Dorsolateral prefrontal cortex (tissue), 122 donors: ENCODE measurements at places on chromosomes 16 and 17. TPM values are rescaled to one million over a fixed set of nuclear protein-coding genes. Genes with fewer than 3 reads are reported as not detected.

- DNase-seq: no peak
Observed at GRCh38 chr17:32298721-32299579, 33.3 kb downstream of the RHBDL3 start.

- DNase-seq: no peak
Observed at GRCh38 chr17:61335105-61335844, 64.4 kb upstream of the TBX2 start.

- DNase-seq: no peak
Observed at GRCh38 chr16:30377050-30377811, 2.6 kb downstream of the MYL11 start.

DNA sequence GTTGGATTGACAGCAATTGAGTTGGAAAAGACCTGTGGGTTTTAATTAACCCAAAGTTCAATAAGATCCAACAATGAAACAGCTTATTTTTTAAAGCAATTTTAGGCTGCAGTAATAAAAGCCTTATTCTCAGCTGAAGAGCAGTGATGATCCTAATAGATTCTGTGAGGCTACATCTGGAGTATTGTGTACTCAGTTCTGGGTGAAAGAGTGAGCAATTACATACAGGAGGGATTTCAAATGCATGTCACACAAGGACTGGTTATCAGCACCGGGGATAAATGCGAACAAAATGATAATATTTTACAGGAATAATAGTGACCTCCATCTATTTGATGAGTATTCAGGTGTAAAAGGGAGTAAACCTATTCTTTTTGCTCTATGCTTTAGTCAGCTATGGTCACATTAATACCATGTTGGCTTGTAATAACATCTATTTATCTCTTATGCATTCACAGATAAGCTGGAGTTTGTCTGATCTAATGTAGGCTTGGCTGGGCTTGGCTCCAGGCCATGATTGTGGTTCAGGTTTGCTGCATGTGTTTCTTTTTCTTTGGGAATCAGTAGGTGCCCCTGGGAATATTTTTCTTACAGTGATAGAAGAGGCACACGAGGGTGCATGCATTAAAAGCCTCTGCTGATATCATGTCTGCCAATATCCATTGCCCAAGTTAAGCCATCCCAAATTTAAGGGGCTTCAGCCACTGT lies 22.2 kb upstream of the TOX3 start:
- no peak for DNase-seq

DNA sequence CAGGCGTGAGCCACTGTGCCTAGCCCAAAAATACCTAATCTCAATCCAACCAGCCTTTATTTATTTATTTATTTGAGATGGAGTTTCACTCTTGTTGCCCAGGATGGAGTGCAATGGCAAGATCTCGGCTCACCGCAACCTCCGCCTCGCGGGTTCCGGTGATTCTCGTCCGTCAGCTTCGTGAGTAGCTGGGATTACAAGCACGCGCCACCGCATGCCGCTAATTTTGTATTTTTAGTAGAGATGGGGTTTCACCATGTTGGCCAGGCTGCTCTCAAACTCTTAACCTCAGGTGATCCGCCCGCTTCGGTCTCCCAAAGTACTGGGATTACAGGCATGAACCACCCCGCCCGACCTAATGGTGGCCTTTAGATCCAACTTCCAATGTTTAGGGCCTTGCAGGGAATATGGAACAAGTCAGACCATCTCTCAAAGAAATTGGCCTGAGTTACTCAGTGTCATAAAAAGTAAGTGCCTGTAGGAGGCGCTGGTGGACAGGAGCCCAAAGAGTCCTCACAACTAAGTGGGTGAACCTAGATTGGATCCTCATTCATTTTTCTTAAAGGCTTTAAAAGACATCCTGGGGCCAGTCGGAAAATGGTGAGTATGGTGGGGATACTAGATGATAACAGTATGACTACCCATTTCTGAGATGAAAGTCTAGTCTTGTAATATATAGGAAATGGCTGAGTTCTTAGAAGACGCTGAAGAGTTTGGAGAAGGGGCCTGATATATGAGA lies 4.6 kb downstream of the ZSCAN10 start:
- DNase-seq: no peak

GRCh38 chr17:15659236-15659635 lies 24.9 kb downstream of the TRIM16 start:
- DNase-seq: no peak

DNA sequence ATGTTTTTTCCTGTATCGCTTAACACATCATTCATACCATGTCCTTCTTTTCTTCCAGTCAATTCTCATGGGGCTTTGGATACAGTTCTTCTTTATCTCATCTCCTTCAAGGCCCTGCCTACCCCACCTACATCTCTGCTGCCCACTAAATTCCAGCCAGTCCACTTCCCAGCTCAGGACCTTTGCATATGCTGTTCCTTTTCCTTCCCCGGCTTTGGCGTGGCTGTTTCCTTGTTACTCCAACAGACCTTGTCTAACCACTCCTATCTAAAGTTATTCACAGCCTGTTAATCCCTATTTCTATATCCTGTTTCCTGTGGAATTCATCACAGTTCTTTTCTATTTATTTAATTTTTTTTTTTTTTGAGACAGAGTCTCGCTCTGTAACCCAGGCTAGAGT lies 6.6 kb upstream of the STAT3 start:
- no peak for DNase-seq

DNA sequence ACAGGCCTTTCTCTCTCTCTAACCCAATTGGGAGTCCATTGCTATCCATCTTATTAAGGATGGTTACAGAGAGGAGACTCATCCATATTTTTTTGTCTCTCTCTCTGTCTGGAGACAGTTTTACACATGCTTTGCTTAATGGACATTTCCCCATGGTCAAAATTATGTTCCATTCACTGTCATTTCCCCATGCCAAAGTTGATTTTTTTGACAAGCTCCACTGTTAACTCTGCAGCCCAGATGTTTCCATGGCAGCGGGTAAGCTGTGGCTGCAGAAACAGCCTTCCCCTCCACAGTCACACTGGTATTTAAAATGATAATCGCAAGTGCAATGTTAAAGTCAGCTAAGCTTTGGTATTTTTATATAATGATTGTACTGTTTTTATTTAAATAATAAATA lies 63.9 kb upstream of the HLF start:
- DNase-seq: no peak

DNA sequence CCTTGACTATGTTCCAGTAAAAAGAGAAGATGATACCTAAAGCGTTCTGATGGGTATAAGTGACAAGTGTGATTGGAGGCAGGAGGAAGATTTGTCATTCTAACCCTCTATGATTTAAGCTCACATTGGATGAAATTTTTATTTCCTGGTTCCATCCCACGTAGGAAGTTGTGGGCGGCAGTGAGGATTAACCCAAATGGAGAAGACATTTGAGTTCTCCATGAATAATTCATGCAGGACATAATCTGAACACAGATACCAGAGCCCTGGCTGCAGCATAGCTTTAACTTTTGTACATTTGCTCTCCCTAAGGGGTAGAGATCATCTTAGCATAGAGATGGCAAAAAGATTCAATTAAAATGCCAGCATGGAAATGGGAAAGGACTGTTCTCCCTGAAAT lies 146.3 kb downstream of the SLC39A11 start:
- DNase-seq: no peak

GRCh38 chr17:20083156-20083859 lies 74.1 kb downstream of the SPECC1 start:
- DNase-seq: no peak

GRCh38 chr16:4904942-4905615 lies 31.9 kb downstream of the PPL start:
- DNase-seq: no peak

- no peak for DNase-seq
Observed at GRCh38 chr16:10554569-10554968, 25.8 kb downstream of the EMP2 start.

DNA sequence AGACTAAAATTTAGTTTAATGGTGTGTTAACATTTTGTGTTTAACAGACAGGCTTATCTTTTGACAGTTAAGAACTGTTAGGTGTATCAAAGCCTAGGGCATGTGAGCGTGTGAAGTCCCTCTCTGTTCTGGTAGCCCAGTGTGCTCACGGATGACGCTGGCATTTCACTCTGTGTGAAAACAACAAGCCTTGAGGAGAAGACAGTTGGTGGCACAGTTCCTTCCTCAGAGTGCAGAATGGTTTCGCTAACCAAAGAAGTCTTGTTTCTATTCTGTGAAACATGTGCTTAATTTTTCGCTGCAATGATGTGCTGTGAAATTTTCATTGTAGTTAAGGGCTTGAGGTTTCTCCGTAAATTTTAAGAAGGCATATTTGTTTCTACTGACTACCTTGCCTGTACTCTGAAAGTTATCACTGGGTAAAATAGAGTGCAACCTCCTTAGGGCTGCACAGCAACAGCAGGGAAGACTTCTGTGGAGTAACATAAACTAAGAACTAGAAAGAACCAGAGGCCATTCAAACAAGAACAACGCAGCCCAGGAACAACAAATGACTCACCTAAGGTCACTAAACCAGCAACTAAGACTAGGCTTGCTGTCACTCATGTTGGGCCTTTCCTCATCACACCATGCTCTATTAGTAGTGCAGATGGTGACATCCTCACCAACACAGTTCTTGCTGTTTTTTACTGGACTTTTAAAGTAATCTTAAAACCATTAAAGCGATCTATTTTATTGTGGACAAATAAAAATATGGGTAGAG lies 33.4 kb downstream of the BRD7 start:
- no peak for DNase-seq

GRCh38 chr17:57477522-57478362 lies 221.4 kb downstream of the MSI2 start:
- DNase-seq: no peak

DNA sequence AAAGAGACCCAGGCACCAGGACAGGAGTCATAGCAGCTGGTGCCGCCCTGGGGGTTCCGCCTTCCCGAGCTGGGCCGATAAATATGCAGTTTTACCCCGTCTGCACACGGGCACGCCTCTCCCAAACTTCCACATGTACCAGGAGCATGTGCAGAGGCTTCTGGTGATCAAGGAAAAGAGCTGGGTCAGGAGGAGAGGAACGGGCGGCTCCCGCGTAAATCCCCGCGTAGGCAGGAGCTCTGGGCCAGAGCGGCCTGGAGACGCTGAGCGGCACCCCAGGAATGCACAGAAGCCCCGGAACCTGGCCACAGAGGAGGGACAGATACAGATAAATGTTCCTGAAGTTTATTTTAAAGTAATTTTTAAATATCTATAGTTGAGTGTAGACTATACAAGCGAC lies 46.6 kb upstream of the METRNL start:
- no peak for DNase-seq

DNA sequence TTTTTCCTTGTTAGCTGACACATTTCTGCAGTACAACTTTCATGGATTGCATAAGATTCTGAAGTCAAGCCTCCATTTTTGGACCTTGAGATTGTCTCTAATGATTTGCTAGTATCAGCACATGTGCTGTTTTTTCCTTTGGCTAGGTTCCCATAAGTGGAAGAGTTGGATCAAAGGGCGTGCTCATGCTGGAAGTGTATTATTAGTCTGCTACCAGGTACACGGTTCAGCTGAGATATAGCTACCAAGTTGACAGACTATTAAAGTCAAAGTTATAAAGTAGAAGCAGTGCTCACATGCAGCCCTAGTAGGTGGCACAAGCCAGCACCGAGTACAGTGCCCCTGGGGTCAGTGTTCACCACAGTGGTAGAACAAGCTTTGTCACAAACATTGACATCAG lies 3.2 kb downstream of the FAHD1 start:
- no peak for DNase-seq

GRCh38 chr16:31382485-31383161 lies 10.5 kb upstream of the ITGAD start:
- DNase-seq: no peak

ACADVL gene
- total RNA-seq: 320 TPM

CCL8 gene
- not detected for total RNA-seq

FN3K gene
- total RNA-seq: 135 TPM

ALOXE3 gene
- total RNA-seq: 1.6 TPM

NAT9 gene
- total RNA-seq: 44.7 TPM

SCN4A gene
- total RNA-seq: 0.09 TPM

G6PC1 gene
- not detected for total RNA-seq

KRT40 gene
- total RNA-seq: not detected

GRAPL gene
- total RNA-seq: 1.6 TPM

USH1G gene
- not detected for total RNA-seq

CCT6B gene
- 4.9 TPM for total RNA-seq

VMO1 gene
- 0.82 TPM for total RNA-seq

KCTD19 gene
- total RNA-seq: not detected

BBS2 gene
- 222 TPM for total RNA-seq

STAT5B gene
- 58.2 TPM for total RNA-seq
